ENCODE measurements at places on chromosomes 2 and 18.

GRCh38 chr2:177211169-177211568, 1.4 kb upstream of the HNRNPA3 start:
- DNase-seq = no peak

- DNase-seq = no peak
Measured at GRCh38 chr18:5251117-5251516, 44.4 kb downstream of the ZBTB14 start.

DNA sequence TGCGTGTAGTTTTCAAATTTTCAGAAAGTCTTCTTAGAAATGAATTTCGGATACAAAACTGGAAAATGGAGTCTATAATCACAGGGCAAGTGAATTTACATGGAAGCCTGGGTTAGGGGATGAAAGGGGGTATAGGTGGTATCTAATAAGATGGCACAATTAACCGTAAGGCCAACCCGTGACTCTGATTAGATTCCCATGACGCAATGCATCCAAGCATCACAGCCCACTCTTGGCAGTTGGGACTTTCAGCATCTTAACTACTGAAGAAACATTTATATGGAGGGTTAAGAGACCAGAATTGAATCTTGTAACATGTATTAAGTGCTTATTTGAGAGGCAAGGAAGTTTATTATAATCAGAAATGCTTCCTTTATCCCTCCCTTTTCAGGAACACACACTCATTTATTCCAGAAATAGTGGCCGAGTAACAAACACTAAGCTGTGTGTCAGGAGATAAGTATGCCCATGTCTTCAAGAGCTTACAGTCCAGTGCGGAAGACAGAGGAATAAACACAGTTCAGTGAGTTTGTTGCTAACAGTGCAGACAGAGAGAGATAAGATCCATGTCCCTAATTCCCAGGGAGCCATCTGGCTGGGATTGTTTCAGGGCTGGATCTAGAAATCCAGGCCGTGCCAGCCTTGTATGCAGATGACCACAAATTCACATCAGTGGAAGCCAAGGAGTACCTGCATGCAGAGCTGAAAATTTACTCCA, 151.2 kb downstream of the ANTXR1 start:
- DNase-seq = no peak

GRCh38 chr2:205739620-205740019, 57.3 kb downstream of the NRP2 start:
- no peak for DNase-seq

DNA sequence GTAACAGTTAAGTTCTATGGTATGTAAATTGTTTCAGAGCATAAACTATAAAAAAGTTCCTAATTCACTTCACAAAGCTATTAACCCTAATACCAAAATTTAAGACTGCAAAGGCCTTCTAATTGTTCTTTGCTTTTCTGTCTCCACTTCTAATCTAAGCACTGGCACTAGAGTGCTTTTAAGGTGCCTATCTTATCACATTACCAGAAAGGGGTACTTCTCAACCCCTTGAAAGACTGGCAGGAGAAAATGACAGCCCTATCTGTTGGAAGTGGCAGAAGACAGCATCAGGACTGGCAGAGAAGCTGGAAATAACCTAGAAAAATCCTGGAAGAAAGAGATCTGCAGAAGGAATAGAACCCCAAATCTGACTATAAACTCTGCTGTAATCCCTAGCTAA, 10.3 kb downstream of the CNRIP1 start:
- DNase-seq = no peak

DNA sequence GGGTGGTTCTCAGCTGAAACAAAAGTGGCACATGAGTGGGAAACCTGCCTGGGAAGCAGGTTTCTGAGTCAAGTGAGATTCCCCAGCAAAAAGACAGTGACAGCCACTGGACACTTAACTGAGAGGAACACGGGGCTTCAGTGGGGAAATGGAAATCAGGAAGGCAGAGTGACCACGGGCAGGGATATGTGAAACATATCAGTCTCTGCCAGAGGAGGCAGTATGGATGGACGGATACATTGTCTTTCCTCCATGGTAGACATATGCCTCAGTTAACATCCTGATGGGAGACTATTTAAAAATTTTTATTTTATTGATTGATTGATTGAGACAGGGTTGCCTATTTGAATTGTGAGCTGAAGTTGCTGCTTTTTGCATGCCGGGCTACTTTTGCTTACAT, 292.1 kb downstream of the NBAS start:
- DNase-seq = no peak

DNA sequence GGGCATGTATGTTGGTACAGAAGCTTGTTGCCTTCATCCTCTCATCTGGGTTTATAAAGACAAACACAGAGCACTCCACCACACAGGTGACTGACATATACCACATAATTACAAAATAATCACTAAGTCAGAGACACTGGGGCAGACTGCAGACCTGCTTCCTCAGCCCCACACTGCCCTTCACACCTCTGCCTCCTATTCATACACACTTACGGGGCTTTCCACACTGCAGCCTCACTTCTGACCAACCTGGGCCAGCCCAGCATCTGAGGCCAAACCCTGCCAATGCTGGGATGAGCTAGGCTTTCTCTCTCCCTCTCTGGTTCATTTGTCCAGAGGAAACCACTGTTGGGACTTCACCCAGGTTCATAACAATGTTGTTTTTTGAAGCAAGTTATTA, 4.5 kb downstream of the EMX1 start:
- no peak for DNase-seq

DNA sequence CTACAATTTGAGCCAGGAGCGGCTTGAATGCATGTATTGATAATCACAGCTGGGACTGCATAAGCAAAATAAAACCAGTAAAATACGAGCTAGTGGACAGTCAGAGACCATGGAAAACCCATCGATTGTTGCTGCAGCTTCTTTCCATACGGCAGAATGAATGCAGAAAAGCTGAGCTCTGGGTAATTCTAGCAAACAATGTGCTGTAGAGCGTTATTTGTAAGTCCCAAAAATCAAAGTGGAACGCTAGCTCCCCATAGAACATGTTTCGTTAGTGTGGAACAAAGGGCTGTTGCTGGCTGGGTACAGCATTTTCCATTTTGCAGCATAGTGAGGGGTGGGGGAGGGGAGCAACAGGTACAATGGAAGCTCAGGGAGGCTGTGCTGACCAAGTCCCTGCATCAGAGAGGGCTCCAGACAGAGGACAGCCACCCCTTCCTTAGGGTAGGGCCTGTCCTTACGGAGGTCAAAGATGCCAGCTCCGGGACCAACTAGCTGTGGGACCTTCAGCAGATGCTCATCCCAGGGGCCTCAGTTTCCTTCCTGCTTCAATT, 74.1 kb downstream of the BOD1L2 start:
- DNase-seq = no peak

DNA sequence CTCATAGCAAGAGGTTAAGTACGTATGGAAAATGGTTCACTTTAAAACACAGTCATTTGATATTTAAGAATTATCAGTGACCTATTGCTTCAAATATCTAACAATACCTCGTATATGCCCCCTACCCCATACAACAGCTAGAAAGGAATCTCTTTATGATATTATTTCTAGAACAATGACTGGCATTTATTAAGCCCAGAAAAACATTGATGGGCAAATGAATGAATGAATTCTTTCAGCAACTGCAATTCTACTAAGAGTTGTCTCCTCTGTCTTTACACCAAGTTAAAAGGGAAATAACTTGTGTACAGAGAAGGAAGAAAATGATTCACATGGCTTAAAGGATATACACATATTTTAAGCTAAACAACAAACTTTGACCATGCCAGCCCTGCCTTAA, 384.7 kb downstream of the ERBB4 start:
- DNase-seq = no peak

GRCh38 chr18:7872569-7872968, 305.5 kb downstream of the PTPRM start:
- DNase-seq = no peak

DNA sequence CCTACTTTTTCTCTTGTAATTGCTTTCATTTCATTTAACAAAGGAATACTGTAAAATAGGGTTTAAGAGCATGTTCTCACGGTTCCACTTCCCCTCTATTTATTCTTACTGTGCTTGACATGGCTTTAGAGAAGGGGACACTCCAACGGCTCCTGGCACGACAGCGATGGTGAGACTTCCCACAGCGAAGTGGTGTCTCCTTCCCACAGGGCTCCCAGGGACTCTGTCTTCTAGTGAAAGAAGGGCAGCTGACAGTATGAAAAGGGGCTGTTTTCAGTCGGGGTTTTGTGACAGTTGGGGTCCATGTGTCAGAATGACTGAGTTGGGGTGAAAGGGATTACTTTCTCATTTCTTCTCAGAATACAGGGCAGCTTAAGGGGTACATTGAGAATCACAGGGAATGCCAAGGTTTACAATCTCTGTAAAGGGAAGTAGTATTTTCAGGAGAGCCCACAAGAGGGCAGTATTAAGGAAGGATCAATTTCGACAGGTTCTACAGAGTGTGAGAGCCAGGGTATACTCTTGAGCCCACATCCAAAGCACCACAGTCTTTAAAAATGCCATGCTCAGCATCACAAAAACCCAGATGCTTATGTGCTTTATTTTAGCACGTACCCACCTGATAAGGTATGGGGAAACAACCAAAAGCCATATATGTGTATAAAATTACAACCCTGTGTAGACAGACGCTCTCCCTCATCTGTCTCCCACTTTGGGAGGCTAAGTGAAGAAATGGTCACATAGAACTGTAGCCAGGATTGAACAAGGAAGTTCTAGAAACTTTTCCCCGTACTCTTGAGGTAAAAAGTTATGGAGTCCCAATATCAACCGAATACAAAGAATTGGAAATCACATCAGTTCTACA, 31.3 kb upstream of the RAPGEF4 start:
- no peak for DNase-seq

DNA sequence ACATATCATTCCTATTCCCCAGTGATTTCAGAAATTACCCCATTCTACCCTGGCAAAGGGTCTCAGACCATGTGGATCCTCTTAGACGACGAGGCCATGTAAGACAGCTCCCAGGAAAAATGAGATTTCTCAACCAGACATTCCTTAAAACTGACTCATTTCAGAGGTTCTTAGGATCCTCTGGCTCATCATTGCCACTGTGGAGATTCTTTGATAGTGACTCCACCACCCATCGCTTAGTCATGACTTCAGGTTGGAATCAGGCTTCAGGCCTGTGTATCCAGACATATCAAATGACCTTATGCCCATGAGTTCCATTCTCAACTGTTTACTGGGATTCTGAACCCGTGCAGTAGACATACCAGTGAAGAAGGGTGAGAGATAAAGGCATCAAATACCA, 245.6 kb upstream of the TCF4 start:
- no peak for DNase-seq

- no peak for DNase-seq
Measured at GRCh38 chr2:23007631-23008235, 377.2 kb upstream of the KLHL29 start.

DNA sequence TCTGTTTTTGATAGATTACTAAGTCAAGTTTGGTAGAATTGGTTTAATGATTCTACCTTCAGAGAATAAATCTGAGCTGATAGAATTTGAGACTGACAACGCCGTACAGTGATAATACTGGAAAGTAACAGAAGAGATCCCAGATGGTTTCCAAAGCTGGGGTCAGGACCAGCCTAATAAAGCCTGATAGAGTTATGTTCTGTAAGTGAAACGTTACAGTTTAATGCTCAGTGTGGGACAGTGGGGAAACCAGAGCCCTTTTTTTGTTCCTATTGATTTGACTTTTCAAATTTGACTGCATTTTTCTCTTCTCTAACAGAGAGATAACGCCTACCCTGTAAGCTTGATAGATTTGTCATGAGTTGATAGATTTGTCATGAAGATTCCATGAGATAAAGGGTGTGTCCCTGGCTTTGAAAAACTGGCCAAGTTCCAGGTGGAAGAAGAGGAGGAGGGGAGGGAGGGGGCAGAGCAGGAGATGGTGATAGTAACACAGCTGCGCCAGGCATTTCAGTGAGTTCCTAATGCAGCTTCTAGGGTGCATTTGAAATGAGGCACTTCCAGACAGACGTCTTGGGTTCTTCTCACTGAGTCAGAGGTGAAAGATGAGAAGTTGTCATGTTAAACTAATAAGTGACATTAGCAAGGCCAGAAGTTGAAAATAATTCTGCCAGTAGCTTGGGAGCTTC, 65.1 kb downstream of the CERS6 start:
- DNase-seq = no peak

GRCh38 chr2:67997528-67997900, 65.3 kb downstream of the C1D start:
- DNase-seq = no peak

DNA sequence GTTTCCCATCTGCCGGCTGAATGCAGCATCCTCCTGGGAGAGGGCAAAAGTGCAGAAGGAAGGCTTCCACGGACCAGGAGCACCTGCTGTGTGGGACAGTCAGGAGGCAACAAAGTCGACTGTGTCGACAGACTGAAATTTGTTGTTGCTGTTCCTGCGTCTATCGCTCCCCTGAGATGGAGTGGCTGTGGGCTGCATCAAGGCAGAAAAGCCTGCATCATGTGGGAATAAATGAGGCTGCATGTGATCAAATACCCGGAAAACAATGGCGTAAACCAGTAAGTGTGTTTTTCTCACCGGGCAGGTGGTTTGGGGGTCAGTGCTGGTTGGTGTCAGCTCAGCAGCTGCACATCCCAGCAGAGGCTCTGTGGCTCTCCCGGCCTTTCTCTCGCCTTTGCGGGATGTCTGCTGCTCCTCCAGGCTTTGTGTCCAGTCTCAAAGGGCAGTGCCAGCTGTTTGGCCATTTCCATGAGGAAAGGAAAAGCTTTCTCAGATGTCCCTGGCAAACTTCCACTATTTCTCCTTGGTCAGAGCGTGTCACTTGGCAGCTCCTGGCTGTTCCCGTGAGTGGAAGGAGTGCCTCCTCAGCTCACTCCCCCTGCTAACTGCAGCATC, 262.4 kb downstream of the NDUFA10 start:
- no peak for DNase-seq

DNA sequence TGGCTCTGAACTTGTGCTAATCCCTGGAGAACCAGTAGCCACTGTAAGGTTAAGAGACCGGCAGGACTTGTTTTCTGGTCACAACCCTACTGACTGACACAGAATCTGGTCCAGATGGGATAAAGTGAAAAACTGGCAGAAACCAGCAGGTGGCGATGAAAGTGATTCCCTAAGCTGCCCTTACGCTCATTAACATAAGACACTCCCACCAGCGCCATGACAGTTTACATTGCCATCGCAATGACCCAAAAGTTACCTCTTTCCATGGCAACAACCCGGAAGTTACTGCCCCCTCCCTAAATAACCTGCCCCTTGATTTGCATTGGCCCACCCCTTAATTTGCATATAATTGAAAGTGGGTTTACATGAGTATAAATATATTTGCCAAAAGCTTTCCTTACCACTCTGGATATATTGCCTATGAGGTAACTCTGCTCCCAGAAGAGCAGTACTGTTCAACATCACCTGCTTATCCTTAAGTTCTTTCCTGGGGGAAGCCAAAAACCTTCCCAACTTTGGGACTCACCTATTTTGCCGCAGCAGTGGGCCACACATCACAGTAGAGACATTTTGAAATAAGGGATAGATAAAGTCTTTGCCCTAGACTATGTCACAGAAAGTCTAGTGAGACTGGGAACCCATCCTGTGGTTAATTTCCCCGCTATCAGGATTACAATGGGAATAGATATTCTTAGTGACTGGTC, 35.8 kb upstream of the AFF3 start:
- no peak for DNase-seq

DNA sequence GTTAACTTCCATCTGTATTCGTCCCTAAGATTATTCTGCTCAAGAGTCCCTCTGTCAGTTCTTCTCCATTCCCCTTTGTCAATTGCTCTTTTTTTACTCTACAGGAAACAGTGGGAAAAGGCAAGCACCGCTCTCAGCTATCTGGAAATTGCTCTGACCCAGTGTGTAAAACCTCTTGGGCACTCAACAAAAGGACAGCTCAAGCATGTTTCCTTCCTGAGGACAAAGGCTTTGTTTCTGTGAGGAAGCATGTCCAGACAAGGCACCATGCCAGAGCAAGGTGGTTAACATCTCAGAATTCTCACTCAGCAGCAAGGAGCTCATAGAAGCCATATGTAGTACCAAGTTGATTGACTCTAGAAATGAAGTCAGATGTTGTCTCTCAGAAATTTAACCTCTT, 735.6 kb downstream of the TSN start:
- DNase-seq = no peak

All from cerebellar nuclear complex (tissue), 1 donor.